ENCODE measurements at places on chromosomes 3 and 15. TPM values are rescaled to one million over a fixed set of nuclear protein-coding genes. Genes with fewer than 3 reads are reported as not detected.

The ANKRD28 gene
- 160 TPM for total RNA-seq

DNA sequence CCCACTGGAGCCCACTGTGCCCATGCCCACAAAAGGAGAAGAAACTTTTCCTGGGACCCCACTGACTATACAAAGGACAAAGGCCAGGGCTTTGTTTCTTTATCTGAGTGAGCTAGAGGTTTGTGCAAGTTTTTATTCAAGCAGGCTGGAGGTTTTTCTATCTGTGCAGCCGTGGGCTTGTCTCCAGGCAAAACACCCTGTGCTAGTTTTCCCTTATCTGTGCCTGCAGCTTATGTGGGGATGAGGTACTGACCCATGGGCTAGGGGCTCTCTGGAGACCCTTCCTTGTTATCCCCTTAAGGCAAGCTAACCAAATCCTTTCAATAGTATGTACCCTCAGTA lies 545.5 kb downstream of the ZPLD1 start:
- H3K27me3 ChIP-seq = no peaks in the 10 kb centered on the region
- no peak for DNase-seq
- H3K36me3 ChIP-seq = no peaks in the 10 kb centered on the region
- no peak overlapping the region for H3K4me3 ChIP-seq

The ADIPOQ gene
- total RNA-seq = not detected

The KCTD6 gene
- 14.4 TPM for total RNA-seq

DNA sequence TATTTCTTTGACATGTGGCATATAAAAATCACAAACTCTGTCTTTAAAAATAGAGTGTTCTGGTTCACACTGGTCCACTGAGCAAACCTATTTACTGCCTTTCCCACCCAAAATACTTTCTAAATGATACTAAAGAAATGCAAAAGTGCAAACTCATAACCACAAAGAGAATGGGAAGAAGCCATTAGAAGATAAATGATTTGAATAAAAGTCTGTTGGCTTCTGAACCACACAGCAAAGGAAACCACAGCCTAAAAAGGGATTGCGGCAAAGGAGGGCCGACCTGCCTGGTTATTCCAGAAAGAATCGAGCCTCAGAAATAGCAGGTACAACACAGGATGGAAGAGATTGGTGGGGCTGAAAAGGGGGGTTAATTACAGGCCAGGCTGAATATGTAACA lies 599.5 kb downstream of the FHIT start:
- peaks cover 4% of the 10 kb centered on the region for H3K4me1 ChIP-seq
- no peaks in the 10 kb centered on the region for H3K36me3 ChIP-seq
- no peak overlapping the region for H3K4me3 ChIP-seq
- no peak overlapping the region for H3K27ac ChIP-seq
- no peak for DNase-seq

The CCDC80 gene
- 1,947 TPM for total RNA-seq

DNA sequence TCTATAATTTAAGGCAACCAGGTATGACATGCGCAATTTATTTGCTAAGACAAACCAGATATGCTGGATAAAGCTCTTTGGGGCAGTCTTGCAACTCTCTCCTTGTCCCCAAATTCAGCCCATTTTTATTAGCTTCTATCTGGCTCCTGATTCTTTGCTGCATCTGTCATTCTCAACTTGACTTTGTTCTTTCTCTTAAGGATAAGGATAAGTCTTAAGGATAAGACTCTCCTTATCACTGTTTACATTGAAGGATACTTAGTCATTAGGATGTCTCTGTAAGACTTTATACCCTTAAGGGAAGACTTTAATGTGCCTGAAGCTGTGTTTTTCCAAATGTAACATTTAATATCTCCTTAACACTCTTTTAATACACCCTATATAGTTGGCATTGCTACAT lies 49.2 kb downstream of the ALCAM start:
- H3K36me3 ChIP-seq = peaks cover 14% of the 10 kb centered on the region
- DNase-seq = no peak
- H3K27me3 ChIP-seq = no peaks in the 10 kb centered on the region
- H3K27ac ChIP-seq = no peak overlapping the region

DNA sequence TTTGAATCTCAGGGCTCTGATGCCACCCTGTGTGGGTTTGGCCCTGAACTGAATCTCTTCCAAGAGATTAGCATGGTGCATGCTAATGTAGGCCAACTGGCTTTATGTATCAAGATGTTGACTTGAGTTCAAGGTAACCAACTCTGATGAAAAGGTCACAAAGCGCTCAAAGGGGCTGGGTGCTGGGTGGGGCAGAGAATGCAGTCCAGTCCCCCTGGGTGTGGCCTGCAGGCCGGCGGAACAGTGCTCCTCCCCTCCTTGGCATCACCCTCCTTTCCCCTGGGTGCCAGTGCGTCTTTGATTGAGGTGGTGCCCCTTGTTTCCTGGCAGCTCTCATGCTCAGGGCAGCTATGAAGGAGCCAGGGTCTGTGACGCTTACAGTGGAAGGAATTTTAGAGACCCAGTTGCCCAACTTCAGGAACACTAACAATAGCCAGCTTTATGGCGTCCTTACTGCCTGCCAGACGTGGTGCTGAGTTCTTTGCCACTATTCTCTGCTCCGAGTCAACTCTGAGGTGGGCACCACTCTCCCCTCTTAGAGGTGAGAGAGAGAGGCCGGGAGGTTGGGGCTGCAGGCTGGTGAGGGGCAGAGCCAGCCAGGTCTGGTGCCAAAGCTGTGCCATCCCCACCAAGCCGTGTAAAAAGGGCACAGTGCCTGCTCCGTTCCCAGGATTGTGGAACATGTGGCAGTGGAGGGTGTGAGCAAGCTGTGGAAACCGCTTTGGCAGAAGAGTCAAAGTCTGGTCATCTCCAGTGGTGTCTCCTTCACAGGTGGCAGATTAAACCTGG lies 9.8 kb downstream of the SYNM start:
- DNase-seq = no peak
- no peaks in the 10 kb centered on the region for H3K27me3 ChIP-seq
- peaks cover 7% of the 10 kb centered on the region for H3K4me1 ChIP-seq
- H3K27ac ChIP-seq = no peak overlapping the region

DNA sequence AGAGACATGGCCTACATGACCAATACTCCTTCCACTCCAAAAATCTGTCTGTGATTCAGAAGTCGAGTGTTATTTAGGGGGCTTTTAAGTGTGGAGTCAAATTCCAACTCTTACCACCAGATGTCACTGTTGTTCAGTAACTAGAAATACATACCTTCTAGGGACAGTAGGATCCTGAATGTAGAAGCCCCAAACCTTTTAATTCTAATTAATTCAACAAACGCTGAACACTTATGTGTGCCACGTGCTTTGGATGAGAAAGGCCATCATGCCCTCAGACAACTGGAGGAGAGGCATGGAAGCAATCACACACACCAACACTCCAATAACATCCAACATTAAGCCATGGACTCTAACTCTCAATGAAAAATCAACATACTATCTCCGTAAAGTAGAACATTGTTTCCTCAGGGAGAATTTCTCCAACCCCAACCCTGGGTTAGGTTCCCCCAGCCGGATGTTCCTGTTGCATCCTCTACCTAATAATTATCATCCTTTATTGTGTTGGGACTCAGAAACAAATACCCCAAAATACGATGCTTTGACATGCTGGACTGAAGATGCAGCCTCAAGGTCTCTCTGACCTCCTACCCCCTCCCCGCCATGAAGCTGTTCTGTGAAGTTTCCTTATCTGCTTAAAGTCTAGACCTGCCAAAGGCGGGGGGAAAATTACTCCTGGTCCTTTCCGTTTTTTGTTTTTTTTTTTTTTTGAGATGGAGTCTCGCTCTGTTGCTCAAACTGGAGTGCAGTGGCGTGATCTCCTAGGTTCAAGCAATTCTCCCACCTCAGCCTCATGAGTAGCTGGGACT lies 8.0 kb upstream of the CCDC13 start:
- H3K4me3 ChIP-seq = no peak overlapping the region
- no peak for DNase-seq
- H3K36me3 ChIP-seq = peaks cover 20% of the 10 kb centered on the region
- H3K27me3 ChIP-seq = no peaks in the 10 kb centered on the region

- peaks cover 34% of the 10 kb centered on the region for H3K36me3 ChIP-seq
- no peak overlapping the region for H3K4me3 ChIP-seq
- no peak overlapping the region for H3K27ac ChIP-seq
- peaks cover 9% of the 10 kb centered on the region for H3K4me1 ChIP-seq
Observed at GRCh38 chr15:88630798-88631463, 7.9 kb upstream of the ISG20 start.

The P4HTM gene
- total RNA-seq = 35.6 TPM
